ENCODE measurements at places on chromosomes 16 and 17.
A peak's percentile ranks its signal among the peaks of the same experiment; 100 is the strongest.

GRCh38 chr16:82544378-82545160 lies 82.2 kb upstream of the CDH13 start:
- no peak for DNase-seq

DNA sequence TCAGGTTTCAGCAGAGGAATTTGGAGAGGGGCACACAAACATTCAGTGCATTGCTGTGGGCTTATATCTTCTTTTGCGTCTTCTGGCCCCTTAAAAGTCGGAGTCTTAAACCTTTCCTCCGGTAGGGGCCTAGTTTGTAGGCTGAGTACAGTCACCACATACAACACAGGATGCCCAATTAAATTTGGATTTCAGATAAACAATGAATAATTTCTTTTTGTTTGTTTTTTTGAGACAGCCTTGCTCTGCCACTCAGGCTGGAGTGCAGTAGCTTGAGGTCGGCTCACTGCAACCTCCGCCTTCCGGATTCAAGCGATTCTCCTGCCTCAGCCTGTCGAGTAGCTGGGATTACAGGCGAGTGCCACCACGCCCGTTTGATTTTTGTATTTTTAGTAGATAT lies 26.7 kb upstream of the ADORA2B start:
- no peak for DNase-seq

GRCh38 chr17:43531955-43532354 lies 14.2 kb downstream of the ETV4 start:
- no peak for DNase-seq

DNA sequence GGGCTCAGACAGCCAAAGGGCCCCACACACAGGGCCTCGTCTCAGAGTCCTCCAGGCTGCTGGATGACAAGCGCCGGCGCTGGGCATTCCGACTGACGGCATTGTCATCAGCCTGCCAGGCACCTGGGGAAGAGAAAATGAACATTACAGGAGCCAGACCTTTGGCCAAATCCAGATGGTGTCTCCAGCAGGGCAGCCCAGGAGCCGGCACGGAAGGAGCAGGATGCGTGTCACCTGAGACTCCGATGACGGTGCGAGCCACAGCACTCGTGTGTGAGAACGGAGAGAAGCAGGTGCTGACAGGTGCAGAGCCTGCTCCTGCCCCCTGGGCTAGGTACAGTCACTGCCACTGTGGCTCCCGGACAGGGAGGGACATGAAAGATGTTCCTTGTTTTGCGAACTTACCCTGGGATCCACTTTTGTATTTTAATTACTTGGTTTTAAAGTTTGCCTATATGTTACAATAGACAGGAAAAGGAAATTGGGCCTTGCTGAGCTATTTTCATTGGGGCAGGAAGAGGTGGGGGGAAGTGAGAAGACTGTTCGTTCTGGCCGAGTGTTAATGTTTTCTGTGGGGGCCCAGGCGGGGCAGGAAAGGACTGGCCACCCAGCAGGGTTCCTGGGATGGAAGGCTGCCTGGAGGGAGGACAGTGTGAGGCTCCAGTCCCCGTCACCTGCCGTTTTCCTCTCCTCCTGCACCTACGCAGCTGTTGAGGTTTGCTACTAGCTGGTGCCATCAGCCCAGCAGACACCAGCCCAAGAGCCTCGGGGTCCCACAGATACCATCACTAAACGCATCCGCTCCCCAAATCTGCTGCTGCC lies 4.4 kb upstream of the FOXJ1 start:
- DNase-seq: peak; percentile 36

- DNase-seq: no peak
Measured at GRCh38 chr17:50064253-50065001, 8.5 kb downstream of the ITGA3 start.

DNA sequence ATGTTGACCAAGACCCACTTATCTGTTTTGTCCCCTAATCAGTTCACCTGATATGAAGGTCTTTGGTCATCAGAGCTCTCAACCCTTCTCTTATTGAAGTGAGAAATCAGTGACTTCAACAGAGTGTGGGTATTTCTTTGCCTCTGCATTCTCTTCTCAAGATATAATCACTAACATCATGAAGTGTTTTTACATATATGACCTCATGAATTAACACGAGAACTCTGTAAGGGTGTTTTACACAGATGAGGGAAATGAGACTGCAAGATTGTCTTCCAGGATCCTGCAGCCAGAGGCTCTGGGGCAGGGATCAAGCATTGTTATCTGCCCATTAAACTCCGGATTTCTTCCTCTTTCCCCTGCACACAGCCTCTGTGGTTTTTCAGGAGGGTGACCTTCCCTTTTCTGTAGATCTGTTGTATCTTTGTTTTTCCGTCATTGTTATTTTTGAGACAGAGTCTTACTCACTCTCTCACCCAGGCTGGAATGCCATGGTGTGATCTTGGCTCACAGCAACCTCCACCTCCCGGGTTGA lies 22.7 kb downstream of the LCMT1 start:
- DNase-seq: no peak

- DNase-seq: peak; percentile 2
Measured at GRCh38 chr16:24668481-24669061, 60.9 kb upstream of the TNRC6A start.

- DNase-seq: no peak
Measured at GRCh38 chr17:64120159-64120810, 9.7 kb downstream of the ERN1 start.

GRCh38 chr17:56175299-56175955 lies 22.2 kb downstream of the ANKFN1 start:
- DNase-seq: no peak

DNA sequence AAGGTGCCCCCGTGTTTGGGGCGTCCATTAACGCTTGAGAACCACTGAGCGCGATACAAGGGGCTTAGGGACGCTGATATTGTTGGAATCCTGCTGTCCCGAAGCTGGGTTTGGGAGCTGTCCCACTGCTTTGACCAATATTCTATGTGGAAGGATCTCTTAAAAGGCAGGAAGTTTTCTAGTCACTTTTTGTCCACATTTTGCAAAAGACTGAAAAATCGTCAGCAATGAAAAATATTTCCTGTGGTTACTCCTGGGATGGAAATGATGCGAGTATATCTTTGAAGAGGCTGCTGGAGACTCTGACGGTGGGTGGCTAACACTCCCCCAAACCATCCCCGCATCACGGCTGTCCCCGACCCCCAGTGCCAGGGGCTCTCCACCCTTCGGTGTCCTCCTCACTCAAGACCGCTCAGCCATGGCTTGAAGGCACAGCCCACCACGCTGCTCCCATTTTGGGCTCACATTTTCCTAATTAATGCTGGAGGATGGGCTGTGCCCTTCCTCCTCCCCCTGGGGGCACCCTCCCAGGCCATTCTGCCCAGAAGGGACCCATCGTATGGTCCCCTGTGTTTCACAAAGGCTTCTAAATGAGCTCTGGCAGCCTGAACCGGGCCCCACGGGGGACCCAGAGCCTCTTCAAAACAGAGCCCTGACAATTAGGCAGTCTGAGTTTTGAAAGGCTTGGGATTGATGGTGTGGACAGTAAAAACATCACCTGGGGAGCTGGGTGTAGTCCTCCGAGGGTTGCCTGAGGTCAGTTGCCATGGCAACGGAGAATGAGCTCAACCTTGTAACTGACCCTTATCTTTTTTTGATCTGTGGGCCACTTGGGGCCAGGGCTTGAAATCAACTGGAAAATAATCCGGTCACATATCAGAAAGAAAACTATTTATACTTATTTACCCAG lies 158.6 kb downstream of the C16orf78 start:
- no peak for DNase-seq

DNA sequence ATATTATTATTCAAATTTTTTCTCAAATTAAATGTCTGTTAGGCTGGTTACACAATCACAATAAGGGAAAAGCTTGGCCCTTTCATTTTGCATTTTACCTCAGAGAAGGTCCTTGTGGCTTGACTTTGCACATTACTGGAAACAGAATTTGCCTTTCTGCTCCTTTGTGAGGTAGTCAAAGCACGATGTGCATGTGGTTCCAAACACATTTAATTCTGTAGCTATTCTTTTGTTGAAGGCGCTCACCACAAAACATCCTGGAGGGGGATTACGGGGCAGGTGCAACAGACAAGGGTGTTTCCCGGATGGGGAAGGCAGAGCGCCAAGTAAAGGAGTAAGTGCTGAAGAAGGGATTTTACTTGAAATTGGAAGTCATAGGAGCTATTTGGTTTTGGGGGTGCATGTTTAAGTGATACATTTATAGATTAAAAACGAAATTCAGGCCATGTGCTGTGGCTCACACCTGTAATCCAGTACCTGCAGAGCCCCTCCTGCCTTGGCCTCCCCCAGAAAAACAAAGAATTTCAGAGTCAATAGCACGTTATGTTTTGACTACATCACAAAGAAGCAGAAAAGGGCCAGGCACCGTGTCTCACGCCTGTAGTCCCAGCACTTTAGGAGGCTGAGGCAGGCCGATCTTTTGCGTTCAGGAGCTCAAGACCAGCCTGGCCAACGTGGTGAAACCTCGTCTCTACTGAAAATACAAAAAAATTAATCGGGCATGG lies 31.2 kb upstream of the TENT4B start:
- DNase-seq: no peak

GRCh38 chr17:38797158-38797490 lies 2.2 kb downstream of the PIP4K2B start:
- DNase-seq: no peak

DNA sequence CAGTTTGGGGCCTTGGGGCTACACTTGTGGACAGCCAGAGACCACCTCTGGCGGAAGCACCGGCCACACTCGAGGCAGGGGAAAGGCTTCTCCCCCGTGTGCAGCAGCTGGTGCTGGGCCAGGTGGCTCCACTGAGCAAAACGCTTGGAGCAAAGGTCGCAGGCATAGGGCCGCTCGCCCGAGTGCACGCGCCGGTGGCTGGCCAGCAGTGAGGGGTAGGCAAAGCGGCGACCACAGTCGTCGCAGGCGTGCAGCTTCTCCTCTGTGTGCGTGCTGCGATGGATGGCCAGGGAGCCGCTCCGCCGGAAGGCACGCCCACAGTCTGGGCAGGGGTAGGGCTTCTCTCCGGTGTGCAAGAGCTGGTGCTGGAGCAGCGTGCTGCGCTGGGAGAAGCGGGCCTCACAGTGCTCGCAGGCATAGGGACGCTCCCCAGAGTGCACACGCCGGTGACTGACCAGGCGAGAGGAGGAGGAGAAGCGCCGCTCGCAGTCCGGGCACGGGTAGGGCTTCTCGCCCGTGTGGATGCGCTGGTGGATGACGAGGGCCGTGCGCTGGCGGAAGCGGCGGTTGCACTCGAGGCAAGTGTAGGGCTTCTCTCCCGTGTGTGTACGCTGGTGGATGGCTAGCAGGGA lies 5.8 kb downstream of the ZNF689 start:
- no peak for DNase-seq

GRCh38 chr16:23754594-23755483 lies at the start of gene CHP2:
TSS of gene CHP2 (plus strand) at chr16:23755026. CDS start at chr16:23755050, 24 bp downstream.
- DNase-seq: no peak

DNA sequence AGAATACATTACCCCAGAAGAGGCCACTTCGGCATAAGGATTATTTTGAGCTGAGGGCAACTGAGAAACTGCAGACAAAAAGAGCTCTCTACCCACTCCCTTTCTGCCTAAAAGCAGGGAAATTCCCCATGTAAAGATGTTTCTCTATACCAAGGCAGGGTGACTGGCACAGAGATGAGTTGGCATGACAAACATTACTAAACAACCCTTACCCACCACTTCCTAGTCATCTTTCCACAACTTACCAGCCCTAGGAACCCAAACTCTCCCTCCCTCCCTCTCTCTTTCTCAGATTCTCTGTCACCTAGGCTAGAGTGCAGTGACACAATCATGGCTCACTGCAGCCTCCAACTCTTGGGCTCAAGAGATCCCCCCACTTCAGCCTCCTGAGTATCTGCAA lies 68.6 kb downstream of the EMP2 start:
- DNase-seq: no peak

- peak; percentile 29 for DNase-seq
Measured at GRCh38 chr17:19876529-19877161, 8.9 kb upstream of the ULK2 start.

GRCh38 chr17:63722403-63722802 lies 19.2 kb downstream of the STRADA start:
- no peak for DNase-seq

- no peak for DNase-seq
Measured at GRCh38 chr17:17741349-17742023, 60.2 kb downstream of the RAI1 start.

DNA sequence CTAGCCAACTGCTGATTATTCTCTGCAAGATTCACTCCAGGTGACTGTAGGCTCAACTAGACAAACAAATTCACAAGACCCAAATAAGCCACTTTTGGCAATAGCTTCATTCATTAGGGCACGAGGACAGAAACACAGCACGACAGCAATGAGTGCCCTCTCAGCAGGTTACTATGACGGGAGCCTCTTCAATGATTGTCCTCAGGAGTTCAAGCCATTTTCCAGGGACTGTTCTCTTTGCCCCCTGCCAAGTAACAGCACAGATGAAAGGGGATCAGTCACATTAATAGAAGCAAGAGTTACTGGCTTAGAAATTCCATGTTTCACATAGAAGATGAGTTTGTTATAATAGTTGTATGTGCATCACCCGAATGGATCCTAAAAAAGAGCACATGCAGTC lies 712.2 kb downstream of the CDH8 start:
- DNase-seq: no peak

DNA sequence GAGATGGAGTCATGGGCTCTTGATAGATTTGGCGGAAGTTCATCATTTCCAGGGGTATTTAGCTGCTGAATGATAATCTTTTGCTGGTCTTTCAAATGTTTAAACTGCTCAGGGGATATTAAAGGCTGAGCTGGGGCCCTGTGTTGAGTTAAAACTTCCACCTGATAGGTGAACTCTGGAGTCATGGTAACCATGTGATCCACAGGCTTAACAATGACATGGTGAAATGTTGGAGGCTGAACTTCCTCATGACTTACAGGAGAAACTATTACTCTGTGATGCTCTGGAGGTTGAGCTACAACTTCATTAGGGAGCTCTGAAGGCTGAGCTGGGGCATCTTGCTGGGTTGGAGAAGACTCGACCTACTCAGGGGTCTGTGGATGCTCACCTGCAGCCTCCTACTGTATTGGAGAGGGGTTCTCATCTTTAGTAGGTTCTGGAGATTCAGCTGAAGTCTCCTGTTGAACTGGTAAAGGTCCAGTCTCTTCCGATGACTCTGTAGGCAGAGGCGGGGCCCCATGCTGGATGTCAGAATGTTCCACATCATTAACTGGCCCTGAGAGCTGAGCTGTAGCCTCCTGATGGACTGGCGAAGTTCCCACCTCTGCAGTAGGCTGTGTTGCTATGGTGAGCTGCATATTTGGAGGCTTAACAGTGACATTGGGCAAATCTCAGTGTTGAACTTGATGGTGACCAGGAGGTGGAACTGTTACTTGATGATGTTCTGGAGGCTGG lies 24.2 kb downstream of the RDM1 start:
- DNase-seq: no peak

- DNase-seq: no peak
Measured at GRCh38 chr16:81366316-81366932, 51.7 kb downstream of the GAN start.

DNA sequence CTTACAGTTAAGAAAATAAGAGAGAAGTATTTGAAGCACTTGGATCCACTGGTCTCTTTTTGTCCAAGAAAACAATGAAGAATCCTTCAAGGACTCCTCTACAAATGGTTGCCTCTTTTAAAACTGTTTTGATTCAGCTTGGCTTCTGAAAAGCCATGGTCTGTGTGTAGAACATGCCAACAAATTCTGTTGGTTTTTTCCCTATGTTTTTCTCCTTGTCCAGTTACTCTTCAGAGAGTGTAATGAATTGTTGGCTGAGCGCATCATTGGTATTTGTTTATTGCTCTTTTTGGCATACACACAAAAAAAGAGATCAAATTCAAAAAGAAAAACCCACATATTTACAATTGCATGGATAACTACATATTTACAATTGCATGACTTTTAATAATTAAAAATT lies at the start of gene ABCA10:
Gene ABCA10, minus strand, starts transcription at position 249 of the 400 bp plus-strand sequence. CDS start 3,466 bp downstream, outside the sequence.
- DNase-seq: no peak

- no peak for DNase-seq
Measured at GRCh38 chr17:76884995-76885893, 17.0 kb downstream of the MGAT5B start.

- no peak for DNase-seq
Measured at GRCh38 chr17:1829216-1829591, 498 bp downstream of the SMYD4 start.
